Activated gamma-delta T cell treated with Interleukin-2 at 50 U/mL for 16 hours (primary cell): ENCODE measurements at places on chromosomes 2 and 18.

DNA sequence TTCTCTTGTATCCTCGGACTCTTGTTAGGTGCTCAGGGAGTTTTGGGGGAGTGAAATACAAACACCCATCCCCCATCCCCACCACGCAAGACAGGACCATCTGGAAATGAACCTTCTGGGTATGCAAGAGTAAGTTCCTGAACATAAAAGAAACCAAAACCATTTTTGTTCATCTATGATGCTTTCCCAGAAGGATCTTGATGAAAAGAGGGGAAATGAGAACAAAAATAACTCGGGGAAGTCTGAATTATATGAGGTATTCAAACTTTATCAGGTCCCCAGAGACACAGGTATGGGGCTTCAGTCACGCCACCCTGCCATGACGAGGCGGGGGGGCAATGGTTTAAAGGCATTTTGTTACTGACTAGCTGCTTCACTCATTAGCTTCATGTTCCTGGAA is 68.6 kb upstream of the DNMT3A start:
- no peak for DNase-seq

DNA sequence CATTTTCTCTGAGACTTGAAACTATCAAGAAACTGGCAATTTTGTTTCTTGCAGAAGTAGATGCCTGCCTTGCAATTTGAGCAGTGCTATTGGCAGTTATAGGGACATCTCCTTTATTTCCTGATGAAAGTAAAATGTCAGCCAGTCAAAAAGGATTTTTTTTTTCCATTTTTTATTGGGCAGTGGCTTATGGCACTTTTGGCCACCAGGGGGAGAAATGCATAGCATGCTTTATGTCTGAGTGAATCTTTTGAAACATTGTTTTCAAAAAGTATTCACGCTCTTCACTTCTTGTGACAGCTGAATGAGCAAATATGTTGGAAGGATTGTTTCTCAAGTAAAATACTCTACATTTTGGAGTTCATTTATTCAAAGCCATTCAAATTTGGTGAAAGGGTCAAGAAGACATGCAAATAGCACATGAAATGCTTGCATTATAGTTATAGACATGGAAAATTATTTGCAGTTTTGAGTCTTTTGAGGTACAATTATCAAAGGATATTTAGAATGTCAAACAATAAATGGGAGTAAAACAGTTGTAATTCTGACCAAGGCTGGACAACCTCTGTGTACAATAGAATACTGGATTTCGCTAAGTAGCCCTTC is 491.0 kb downstream of the CDH2 start:
- no peak for DNase-seq

DNA sequence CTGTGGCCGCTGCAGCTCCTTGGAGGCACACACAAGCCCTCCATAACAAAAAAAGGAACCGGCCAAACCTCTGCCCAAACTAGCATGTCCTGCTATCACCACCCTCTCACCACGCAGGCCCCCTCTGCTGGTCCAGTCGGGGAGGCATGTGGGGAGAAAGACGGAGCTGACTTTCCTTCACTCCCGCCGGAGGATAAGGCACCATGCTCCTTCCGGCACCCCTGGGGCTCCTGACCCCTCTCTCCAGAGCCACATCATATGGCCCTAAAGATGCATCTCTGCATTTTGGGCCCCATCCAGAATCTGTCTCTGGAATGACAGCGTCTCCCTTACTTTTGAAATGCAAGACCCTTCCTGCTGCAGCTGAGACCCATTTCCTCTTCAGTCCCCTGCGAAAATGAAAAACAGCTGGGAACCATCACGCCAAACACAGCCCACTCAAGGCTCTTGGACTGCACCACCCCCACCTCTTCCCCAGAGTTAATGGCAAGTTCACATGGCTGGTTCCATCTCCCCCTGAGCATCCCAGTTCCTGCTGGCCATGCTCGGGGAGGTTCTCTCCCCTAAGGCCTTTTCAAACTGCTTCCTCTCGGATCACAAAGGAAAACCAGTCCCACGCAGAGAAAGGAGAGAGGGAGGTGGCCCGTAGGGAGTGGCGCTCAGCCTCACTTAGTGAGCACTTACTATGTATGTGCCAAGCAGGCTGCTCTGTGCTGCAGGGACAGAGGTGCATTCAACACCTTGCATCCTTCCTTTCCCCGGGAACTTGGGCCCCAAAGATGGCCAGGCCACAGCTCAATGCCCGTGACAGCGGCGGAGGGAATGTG is 35.2 kb upstream of the MLPH start:
- DNase-seq, result no peak

- no peak for DNase-seq
Observed at GRCh38 chr2:45822272-45822630, 170.8 kb downstream of the PRKCE start.

- no peak for DNase-seq
Observed at GRCh38 chr2:86135653-86136052, 29.6 kb downstream of the PTCD3 start.

DNA sequence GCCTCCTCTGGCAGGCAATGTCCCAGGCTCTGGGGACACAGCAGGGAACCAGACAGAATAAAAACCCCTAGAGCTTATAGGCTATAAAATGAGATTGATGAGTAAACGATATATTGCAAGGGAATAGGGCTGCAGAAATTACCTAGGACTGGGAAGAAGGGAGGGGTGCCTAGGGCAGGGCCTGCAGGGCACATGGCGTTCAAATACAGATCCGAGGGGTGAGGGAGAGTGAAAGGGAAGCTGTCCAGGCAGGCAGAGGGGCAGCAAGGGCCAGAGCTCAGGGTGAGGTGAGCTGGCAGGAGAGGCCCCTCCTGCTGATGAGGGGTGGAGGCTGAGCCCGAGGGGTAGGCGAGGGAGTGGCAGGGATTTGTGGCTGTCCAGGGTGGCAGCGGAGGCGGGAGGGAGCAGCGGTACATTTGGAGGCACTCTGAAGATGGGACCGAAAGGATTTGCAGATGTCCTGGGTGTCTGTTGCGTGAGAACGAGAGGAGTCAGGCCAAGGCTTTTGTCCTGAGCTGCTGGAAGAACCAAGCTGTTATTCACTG is 33.7 kb downstream of the KCNIP3 start:
- DNase-seq, result no peak

DNA sequence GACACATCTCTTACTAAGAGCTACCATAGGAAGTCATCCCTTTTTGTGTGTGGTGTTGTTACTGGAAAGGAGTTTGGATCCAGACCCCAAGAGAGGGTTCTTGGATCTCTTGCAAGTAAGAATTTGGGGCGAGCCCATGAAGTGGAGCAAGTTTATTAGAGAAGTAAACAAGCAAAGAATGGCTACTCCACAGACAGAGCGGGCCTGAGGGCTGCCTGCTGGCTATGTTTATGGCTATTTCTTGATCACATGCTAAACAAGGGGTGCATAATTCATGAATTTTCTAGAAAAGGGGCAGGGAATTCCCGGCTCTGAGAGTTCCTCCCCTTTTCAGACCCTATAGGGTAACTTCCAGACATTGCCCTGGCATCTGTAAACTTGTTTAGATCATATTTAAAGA is 30.6 kb upstream of the PXDN start:
- DNase-seq, result no peak

DNA sequence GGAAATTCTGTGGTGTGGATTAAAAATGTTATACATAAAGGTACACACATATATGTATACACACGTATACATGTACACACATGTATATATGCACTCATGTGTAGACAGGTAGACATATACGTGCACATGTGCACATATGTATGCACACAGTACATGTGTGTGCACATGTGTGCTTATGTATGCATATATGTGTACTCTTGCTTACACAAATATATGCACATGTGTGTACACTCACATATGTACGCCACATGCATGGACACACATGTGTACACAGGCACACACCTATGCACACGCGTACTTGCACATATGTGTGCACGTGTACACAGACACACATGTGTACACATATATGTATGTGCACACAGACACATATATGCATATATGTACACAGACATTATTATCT is 142.8 kb upstream of the SALL3 start:
- DNase-seq, result no peak

DNA sequence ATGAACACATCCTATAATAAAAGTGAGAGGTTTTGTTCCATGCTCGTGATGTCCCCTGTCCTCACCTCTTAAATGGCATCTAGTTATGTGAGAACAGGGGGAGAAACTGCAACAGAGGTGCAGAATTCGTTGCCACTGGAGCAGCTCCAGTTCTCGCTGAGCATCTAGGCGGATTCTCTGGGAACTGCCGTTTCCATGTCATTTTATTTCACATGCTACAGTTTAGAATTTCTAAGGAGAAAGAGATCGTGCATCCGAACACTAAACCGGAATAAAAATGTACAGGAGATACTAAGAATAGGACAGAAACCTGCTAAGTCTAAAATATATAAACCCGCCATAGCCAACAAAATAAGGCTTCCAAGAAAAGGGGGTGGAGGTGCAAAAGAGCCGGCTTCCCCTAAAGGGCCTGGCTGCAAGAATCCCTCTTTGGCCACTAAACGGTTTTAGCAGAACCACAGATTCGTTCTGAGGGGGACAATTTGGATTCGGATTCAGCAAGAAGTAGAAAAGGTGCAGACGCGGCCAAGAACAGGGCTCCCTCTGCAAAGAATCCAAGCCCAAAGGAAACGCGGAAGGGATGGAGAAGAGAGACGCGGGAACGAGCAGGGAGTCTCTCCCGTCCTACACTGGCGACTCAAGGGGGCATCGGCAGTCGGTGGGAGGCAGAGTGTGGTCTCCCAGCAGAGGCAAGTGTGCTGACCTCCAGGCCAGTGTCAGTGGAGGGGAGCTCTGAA is 1.3 kb downstream of the TMEM163 start:
- no peak for DNase-seq

- DNase-seq, result no peak
Observed at GRCh38 chr2:53545604-53546003, 222.0 kb upstream of the CHAC2 start.

DNA sequence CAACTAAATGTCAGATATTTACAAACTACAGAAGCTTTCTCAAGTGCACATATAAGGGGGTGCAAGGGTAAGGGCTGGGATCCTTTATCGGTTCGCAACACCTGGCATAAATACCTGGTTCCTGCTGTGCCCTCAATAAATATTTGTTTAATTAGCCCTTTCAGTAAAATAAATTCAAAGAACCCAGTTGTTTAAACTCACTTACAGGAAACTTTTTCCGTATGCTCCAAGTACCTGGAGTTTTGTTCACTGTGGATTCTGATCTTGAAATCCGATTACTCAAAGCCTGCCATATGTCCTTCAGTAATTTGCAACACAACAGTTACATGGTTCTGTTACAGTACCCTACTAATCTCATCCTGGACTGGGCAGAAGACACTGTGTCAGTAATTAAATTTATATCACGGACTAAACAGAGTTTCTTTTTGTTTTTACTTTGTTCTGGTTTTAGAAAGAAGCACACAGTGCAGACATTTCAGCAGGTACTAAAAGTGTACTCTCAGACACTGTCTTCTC is 36.9 kb downstream of the TBC1D8 start:
- DNase-seq, result no peak

DNA sequence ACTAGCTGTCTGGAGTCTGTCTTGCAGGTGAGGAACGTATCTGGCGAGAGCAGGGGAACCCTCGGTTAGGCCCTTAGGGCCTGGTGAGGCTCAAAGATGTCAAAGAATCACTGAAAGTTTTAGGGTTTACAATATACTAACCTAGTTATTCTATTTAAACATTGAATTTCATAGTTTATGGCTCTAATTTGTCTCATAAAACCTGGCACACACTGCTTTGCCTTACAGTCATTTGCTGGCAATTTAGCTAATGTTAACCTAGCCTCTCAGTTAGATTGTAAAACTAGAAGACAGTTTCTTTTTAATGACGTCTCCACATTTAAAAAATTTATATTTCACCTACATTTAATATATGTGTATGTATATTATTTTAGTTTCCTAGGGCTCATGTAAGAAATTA is 89.6 kb upstream of the DOCK10 start:
- DNase-seq, result no peak

DNA sequence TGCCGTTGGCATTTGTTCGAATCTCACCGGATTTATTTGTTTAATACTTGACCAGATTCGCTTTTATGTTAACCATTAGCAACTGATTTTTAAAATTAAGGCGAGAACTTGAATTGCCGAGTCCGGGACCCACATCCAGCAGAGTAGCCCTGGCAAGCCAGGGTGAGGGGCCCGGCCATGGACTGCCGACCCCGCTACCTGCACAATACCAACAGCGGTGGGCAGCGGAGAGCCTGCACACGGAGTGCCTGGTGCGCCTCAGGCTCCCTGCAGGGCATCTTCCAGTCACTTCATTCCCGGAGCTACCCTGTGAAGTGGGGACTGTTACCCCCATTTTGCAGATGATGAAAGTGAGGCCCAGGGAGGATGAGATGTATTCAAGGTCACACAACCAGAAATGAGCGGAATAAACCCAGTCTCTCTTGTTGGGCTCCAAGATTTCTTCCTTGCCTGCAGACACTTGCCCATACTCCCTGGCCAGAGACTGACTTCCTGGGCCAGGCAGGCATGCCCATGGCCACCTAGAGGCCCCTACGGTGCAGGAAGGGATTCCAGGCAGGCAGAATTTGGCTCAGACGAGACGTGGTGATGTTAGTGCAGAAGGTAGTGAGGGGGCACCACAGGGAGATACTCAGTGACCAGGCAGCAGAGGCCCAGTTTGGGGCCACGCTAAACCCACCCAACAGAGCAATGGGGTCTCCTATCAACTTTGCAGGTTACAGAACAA is 2.9 kb downstream of the FBLN7 start:
- no peak for DNase-seq

- DNase-seq, result no peak
Observed at GRCh38 chr2:43370146-43370545, 143.7 kb upstream of the ZFP36L2 start.

GRCh38 chr18:76721207-76721996 is 101.0 kb upstream of the ZNF236 start:
- DNase-seq, result peak; percentile 74

- no peak for DNase-seq
Observed at GRCh38 chr2:169649278-169649677, 44.9 kb downstream of the CFAP210 start.

- DNase-seq, result no peak
Observed at GRCh38 chr2:119108186-119108585, 50.4 kb downstream of the C1QL2 start.

- DNase-seq, result no peak
Observed at GRCh38 chr2:238636269-238637073, 209.7 kb downstream of the ASB1 start.

- DNase-seq, result no peak
Observed at GRCh38 chr2:40332191-40332826, 119.6 kb downstream of the SLC8A1 start.

DNA sequence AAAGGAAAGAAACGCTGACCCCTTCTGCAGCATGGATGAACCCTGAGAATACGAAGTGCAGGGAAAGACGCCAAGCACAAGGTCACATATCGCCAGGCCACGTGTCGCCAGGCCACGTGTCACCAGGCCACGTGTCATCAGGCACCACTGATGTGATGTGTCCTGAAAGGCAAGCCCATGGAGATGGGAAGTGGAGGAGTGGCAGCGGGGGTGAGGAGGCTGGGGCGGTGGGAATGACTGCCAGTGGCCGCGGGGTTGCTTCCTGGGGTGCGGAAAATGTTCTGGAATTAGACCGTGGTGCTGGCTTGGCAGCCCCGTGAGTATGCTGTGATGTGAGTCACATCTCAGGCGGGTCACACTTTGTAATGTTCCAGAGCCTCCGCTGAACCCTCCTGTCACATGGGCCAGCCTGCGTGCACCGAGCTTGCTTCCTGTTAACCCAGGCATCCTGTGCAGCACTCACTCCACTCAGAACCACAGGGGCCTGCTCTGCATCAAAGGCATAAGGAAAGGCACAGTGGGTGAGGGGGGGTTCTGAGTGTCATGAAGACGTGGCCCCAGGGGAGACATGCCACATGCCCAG is 39.0 kb downstream of the SLC66A2 start:
- DNase-seq, result peak; percentile 44

- DNase-seq, result no peak
Observed at GRCh38 chr2:25354116-25354515, 12.4 kb upstream of the DNMT3A start.

- no peak for DNase-seq
Observed at GRCh38 chr2:86300496-86300895, 36.9 kb downstream of the REEP1 start.
